Memory B cell (primary cell): ENCODE measurements at places on chromosomes 2 and 18.

GRCh38 chr2:239106314-239106908, 258.5 kb downstream of the TWIST2 start:
- H3K27ac ChIP-seq = no peak overlapping the region
- peaks cover 17% of the 10 kb centered on the region for H3K36me3 ChIP-seq
- no peaks in the 10 kb centered on the region for H3K4me1 ChIP-seq
- H3K4me3 ChIP-seq = no peak overlapping the region
- DNase-seq = no peak
- H3K27me3 ChIP-seq = no peaks in the 10 kb centered on the region

GRCh38 chr2:23709311-23709710, 217.6 kb downstream of the ATAD2B start:
- H3K27ac ChIP-seq = no peak overlapping the region
- no peak for DNase-seq
- H3K4me3 ChIP-seq = no peak overlapping the region
- peaks cover 33% of the 10 kb centered on the region for H3K36me3 ChIP-seq
- H3K4me1 ChIP-seq = no peaks in the 10 kb centered on the region
- H3K27me3 ChIP-seq = no peaks in the 10 kb centered on the region

DNA sequence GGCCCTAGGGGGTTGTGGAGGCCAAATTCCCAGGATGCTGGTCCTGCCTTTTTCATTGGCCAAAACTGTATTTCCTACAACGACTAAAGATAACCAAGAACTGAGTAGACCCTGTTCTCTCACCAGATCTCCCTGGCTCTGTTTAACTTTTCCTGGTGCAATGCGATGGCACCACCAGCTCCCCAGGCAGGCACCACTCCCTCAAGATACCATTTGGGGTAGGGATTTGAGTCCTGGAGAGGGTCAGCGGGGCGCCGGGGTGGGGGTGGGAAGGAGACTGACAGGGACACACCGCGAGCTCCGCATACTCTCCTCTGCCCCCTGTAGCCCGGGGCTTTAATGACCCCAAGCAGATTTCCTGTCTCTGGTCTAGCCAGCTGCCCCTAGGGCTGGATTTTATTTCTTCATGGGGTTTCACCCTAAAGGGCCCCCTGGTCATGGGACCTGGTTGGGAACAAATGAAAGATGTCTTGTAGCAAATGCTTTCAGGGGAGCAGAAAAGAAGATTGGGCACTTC, 7.3 kb downstream of the SIX2 start:
- peak overlapping the region; percentile 53 for H3K4me3 ChIP-seq
- no peaks in the 10 kb centered on the region for H3K36me3 ChIP-seq
- no peak overlapping the region for H3K27ac ChIP-seq
- H3K4me1 ChIP-seq = peaks cover 15% of the 10 kb centered on the region
- H3K27me3 ChIP-seq = peaks cover 29% of the 10 kb centered on the region

DNA sequence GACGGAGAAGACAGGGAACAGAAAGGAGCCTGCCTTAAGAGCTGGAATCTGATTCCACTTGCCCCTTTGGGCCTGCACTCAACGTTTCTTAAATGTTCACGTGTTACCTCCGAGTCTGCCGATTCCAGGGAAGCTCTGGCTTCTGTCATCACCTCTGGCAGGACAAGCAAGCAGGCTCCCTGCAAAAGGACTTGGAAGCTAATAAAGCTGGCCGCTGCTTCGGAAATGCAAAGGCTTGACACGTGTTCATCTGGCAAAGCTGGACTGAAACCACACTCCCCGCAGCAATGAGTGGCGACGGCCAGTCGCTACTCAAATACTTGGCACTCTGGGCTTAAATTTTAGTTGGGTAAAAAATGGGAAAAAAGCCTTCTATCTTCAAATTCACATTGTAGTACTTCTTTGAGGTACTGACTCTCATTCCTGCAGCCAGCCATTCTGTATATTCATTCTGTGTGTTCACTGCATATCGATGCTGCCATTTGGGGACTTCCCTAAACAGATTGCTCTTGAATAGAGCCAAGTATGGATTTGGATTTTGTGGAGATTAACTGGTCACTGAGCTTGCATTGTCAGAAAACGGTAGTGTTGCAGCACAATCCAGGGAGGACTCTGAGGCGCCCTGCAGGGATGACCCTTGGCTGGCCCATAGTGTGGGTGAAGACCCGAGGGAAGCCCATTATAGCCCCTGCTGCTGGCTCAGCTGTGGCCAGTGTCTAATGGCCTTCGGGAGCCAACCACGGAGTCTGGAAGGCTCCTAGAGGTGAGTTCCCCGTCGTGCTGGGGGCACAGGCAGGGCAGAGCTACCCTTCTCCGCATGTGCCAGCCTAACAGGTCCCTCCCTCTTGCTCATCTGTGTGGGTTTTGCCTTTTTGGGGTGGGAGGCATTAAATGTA, 231.5 kb downstream of the PRKCE start:
- no peaks in the 10 kb centered on the region for H3K27me3 ChIP-seq
- H3K36me3 ChIP-seq = peaks cover 14% of the 10 kb centered on the region
- no peak overlapping the region for H3K27ac ChIP-seq
- H3K4me3 ChIP-seq = no peak overlapping the region
- H3K4me1 ChIP-seq = peaks cover 19% of the 10 kb centered on the region
- DNase-seq = no peak

DNA sequence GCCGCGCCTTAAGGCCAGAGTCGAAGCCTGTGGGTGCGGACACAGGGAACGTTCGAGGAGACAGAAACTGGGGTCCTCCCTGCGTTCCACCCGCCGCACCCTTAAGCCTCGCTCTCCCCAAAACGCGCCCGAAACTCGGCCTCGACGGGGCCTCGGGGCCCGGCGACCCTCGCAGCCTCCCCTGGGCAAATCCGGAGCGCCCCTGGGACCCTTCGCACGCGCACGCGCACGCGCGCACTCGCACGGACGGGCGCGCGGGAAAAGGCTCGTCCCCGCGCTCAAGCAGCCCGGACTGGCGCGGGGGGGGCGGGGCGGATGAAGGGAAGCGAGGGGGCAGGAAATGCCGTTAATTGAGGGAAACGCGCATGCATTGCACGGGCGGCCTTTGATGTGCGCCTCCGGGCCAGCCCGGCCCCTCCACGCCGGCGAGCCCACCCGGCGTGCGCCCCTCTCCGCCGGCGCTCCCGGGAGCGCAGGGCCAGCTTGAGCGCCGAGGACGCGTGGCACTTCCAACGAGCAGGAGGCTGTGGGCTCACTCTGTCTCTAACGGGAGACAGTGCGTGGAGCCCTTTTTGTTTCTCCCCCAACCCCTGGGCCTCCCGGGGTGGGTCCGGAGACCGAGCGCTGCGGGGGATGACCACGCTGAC, 5.4 kb upstream of the SALL3 start:
- peaks cover 5% of the 10 kb centered on the region for H3K4me1 ChIP-seq
- H3K36me3 ChIP-seq = no peaks in the 10 kb centered on the region
- no peak for DNase-seq
- no peak overlapping the region for H3K4me3 ChIP-seq

DNA sequence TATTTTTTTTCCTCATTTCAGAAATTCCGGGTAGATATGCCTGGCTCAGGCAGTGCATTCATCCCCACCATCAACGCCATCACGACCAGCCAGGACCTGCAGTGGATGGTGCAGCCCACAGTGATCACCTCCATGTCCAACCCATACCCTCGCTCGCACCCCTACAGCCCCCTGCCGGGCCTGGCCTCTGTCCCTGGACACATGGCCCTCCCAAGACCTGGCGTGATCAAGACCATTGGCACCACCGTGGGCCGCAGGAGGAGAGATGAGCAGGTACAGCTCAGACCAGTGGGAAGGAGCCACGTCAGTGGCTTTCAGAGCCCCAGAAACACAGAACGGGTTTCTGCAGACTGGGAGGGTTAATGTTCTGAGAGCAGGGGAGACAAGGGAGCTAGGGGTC, 11.4 kb downstream of the FOSL2 start:
- H3K27ac ChIP-seq = no peak overlapping the region
- no peak for DNase-seq
- peaks cover 6% of the 10 kb centered on the region for H3K27me3 ChIP-seq
- no peaks in the 10 kb centered on the region for H3K4me1 ChIP-seq

DNA sequence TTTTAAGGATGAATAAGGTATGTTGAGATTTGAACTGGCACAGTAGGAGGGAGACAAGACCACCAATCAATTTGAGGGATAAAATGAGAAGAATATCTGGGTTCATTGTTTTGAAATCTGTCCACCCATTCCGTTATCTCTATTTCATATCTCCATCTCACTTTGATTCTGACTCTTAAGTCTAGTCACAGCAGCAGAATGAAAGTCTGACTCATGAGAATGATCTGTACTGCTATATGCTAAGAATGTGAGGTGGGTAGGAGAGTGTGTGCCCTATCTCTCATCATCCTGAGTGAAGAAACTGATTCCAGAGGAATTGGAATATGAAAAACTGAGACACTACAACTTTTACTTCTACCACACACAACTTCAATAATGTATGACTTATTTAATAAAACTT, 1994.5 kb upstream of the PIK3C3 start:
- DNase-seq = no peak
- H3K27ac ChIP-seq = no peak overlapping the region
- H3K4me1 ChIP-seq = no peaks in the 10 kb centered on the region
- no peaks in the 10 kb centered on the region for H3K36me3 ChIP-seq

DNA sequence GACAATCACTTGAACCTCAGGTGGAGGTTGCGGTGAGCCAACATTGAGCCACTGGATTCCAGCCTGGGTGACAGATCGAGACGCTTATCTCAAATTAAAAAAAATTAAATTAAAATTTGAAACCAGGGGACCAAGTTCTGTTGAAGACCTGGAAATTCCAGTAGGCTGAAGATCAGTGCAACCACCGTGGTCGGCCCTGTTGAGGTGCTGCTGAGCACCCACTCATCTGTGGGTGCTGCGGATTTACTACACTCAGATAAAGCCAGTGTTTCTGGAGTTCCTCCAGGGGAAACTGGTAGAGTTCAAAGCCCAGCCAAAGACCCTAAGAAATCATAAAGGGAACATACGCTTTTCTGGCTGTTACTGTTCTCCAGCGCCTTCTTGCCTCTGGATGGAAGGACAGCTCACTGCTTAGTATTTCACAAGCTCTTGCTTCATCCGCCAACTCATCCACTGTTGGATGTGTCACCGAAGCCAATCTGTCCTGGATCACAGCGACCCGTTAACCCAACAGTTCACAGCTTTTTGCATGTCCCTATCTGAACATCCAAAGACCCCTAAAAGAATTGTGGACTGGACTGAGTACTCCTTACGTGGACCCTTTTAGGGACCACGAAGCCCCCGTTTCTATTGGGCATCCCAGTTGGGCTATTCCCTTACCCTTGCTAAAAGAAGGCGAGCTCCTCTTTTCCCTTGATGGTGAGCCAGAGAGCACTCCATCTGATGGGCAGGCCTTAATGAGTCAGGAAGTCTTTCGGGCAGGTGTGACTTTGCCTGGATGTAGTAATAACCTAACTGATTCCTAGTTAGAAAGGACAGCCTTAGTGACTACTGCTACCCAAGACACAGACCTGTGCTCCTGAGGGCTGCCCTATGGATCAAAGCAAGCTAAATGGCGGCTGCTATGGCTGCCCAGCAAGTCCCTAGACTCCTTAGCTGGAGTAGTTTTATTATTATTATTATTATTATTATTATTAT, 6.0 kb upstream of the ALPP start:
- H3K4me1 ChIP-seq = no peaks in the 10 kb centered on the region
- no peak for DNase-seq
- no peak overlapping the region for H3K4me3 ChIP-seq
- no peak overlapping the region for H3K27ac ChIP-seq

GRCh38 chr2:64649013-64649484, 4.7 kb downstream of the SERTAD2 start:
- no peaks in the 10 kb centered on the region for H3K27me3 ChIP-seq
- no peaks in the 10 kb centered on the region for H3K36me3 ChIP-seq
- peak overlapping the region; percentile 73 for H3K27ac ChIP-seq
- H3K4me3 ChIP-seq = peak overlapping the region; percentile 30
- no peak for DNase-seq

- H3K27me3 ChIP-seq = peaks cover 4% of the 10 kb centered on the region
- DNase-seq = no peak
- no peak overlapping the region for H3K4me3 ChIP-seq
- H3K36me3 ChIP-seq = peaks cover 4% of the 10 kb centered on the region
Measured at GRCh38 chr2:186554850-186555671, 34.8 kb upstream of the ITGAV start.

DNA sequence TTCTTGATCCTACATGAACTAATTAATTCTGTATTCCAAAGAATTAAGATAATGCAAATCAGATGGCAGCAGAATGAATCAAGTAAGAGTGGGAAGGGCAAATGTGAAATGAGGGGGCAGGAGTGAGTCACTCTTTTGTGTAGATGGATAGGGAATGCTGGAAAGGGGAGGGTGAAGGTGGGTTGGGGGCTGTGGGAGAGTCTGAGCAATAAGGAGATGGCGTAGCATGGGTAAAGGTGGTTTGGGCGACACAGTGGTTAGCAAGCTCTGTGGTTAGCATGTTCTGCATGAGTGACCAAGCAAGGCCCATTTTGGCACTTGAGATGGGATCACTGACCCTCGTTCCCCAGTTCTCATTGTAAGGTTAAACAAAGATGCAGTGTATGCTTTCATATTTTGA, 20.4 kb downstream of the GPD2 start:
- peaks cover 16% of the 10 kb centered on the region for H3K36me3 ChIP-seq
- no peak overlapping the region for H3K4me3 ChIP-seq
- H3K27ac ChIP-seq = no peak overlapping the region
- peaks cover 40% of the 10 kb centered on the region for H3K4me1 ChIP-seq
- no peak for DNase-seq

DNA sequence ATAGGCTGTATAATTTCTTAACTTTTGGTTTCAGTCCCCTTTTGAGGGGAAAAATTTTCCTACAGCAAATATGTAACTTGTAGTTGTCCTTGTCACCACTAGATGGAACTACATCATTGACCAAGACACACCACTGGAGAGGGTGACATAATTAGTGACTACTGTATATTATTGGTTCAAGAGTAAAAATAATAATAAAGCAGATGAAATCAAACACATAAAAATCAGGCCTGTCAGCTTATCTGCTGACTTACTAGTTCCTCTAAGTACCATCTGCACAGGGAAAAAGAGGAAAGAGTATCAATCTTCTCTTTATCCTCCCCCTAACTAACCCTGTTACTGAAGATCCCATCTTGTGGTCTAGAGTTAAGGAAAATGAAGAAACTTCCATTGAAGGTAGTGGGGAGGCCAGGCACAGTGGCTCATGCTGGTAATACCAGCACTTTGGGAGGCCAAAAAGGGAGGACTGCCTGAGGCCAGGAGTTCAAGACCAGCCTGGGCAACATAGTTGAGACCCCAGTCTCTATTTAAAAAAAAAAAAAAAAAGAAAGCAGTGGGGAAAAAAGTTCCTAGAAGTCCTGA, 29.6 kb upstream of the ENOSF1 start:
- DNase-seq = no peak
- no peaks in the 10 kb centered on the region for H3K4me1 ChIP-seq
- H3K36me3 ChIP-seq = no peaks in the 10 kb centered on the region
- H3K27me3 ChIP-seq = no peaks in the 10 kb centered on the region
- no peak overlapping the region for H3K4me3 ChIP-seq

DNA sequence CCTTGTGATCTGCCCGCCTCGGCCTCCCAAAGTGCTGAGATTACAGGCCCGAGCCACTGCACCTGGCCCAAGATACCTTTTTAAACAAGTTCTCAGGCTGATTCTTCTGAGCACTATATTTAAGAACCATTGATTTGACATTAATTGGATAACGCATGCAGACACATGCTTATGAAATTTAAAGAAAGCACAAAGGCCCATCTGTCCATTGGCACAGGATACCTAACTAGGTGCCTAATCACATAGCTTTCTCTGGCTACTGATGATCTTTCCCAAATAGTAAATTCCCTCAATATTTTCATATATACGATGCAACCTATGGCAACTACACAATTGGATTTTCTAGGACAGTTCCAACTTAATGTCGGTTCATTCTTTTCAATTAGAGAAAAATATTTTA, 62.5 kb upstream of the STAM2 start:
- no peak overlapping the region for H3K4me3 ChIP-seq
- no peak overlapping the region for H3K27ac ChIP-seq
- no peaks in the 10 kb centered on the region for H3K36me3 ChIP-seq
- no peak for DNase-seq
- no peaks in the 10 kb centered on the region for H3K4me1 ChIP-seq
